MG63 (cell line): ENCODE measurements at places on chromosomes 2 and 18.

DNA sequence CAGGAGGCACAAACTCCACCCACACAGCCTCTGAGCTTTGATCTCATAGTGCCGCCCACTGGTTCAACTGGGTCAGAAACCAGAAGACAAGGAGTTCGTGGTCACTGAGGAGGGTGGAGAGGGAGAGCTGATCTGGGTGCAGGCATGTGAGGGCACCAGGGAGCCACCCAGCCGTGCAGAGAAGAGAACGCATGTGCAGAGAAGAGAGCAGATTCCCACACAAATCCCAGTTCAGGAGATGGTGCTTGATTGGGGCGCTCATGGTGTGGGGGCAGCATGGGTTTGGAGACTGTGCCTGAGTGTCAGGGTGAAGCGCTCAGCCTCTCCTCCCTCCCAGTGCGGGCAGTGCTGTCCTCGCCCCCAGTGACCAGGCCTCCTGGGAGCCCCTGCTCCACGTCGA, 375.2 kb upstream of the MYT1L start:
- no peak for DNase-seq

DNA sequence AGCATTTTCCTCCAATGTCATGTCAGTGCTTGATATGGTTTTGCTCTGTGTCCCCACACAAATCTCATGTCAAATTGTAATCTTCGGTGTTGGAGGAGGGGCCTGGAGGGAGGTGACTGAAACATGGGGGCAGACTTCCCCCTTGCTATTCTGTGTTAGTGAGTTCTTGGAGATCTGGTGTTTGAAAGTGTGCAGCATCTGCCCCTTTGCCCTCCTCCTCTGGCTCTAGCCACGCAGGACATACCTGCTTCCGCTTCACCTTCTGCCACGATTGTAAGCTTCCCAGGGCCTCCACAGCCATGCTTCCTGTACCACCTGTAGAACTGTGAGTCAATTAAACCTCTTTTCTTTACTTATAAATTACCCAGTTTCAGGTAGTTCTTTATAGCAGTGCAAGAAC, 118.7 kb downstream of the NOL10 start:
- no peak for DNase-seq

- DNase-seq, result peak; percentile 15
Measured at GRCh38 chr2:189092936-189093335, 86.6 kb downstream of the COL5A2 start.

- no peak for DNase-seq
Measured at GRCh38 chr2:220279840-220280239, 652.4 kb downstream of the SLC4A3 start.

DNA sequence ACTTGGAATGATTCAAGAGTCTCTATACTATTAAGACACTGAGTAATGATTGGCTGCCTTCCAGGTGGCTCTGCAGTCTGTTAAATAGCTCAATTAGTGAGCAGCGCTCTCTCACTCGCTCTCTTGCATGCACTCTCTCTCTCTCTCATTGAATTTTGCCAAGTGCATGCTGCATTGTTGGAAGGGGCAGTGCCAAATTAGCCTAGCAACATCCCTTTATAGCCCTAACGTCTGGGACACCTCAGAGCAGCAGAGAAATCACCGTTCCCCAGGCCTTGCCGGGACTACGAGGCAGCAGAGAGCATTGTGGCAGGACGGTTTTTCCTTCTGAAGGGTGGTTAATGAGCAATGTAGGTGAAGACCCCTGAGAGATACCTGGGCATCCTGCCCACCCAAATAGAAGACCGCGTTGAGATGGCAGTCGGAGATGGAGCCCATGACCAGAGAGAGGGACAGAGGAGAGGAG, 447.6 kb upstream of the POU3F3 start:
- DNase-seq, result peak; percentile 50

DNA sequence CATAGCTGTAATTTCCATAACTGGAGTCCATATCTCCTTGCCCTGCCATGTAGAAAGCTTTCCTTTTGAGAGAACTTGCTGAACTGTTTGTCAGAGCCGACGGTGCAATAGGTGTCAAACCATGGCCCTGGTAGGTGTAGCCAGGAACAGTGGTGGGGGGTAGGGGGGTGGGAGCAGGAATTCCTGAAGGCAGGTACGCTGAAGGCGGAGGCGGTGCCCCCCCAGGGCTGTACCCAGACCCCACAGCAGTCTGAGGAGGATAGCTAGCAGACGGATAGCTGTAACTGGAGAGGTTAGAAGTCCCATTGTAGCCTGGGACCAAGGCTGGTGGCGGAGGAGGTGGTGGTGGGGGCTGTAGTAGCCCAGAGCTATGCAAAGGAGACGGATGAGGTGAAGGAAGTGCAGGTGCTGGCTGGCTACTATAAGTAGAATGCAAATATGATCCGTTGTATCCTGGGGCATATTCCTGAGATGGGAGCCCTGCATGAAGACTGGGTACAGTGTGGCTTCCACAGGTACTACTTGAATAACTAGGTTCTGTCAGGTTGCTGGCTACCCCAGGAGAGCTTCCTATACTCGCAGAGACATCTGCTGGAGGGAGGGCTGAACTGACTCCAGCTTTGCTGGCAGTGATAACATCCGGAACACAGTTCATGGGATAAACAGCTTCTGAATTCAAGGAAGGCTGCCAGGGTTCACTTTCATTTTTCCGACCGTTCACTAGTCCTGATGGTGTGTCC, 124.8 kb downstream of the FIGN start:
- no peak for DNase-seq

DNA sequence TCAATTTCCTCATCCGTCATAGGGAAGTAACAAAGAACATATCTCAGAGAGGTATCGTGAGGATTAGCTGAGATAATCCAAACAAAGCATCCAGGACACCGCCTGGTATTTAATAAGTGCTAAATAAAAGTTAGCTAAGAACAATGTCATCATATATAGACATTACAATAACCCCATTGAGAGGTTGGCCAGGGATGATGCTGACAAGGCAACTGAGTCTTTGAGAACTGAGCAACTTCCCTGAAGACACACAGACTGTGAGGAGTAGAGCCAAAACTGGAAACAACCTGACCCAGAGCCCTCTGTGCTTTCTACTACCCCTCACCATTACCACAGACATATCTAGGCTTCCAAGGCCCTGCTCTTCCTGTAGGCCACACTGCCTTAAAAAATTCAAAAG, 1.6 kb upstream of the DCTN1 start:
- DNase-seq, result no peak

DNA sequence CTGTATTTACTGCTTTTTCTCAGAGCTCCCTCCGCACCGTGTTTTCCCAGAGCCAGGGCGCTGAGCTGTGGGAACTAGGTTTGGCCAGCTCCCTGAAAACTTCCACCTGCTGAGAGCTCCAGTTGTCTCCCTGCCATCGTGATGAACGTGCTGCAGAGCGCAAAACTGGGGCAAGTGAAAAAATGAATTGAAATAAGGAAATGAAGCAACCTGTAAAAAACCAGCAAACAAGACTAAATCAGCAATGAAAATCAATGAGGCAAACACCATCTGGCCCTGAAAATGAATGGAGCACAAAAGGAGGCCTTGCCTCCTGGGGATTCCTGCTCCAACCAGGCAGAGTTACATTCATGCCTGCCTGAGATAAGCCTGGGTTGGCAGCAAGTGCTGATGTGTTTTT, 129.9 kb downstream of the MARCHF4 start:
- DNase-seq, result no peak

GRCh38 chr2:239932881-239933735, 92.0 kb downstream of the NDUFA10 start:
- DNase-seq, result no peak

DNA sequence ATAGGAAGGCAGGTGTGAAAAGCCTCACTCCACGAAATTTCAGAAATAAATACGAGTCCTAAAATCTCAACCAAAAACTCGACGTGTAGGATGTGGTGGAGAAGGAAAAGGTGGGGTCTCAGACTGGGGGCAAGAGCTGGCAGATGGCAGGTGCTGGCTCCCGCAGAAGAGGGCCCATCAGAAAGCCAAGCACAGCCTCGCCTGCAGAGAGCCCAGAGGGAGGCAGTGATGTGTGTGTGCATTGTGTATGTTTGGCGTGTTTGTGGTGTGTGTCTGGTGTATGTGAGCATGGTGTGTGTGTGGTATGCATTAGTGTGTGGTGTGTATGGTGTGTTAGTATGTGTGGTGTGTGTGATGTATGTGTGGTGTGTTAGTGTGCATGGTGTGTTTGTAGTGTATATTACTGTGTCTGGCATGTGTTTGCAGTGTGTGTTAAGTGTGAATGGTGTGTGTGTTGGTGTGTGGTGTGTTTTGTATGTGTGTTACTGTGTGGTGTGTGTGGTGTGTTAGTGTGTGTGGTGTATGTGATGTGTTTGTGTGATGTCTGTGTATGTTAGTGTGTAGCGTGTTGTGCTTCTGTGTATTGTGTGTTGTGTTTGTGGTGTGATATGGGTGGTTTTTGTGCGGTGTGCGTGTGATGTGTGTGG, 116.5 kb downstream of the FAM168B start:
- DNase-seq, result no peak

- no peak for DNase-seq
Measured at GRCh38 chr2:23208339-23208738, 176.6 kb upstream of the KLHL29 start.

DNA sequence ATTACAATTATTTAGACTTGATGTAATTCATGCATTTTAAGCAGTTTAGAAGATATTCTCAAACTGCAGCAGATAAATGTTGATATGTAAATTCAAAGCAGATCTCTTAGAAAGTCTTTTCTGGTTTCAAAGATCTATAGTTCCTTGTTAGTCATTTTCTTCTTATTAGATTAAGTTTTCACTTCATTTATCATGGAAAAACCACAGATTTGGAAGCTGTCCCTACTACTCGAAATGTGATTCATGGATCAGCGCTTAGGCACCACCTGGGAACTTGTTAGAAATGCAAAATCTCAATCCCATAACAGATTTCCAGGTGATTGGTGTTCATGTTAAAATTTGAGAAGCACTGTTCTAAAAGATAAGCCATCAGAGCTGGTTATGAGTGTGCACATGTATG, 92.8 kb upstream of the CDH2 start:
- no peak for DNase-seq

GRCh38 chr2:61257446-61257845, 95.5 kb downstream of the C2orf74 start:
- no peak for DNase-seq

DNA sequence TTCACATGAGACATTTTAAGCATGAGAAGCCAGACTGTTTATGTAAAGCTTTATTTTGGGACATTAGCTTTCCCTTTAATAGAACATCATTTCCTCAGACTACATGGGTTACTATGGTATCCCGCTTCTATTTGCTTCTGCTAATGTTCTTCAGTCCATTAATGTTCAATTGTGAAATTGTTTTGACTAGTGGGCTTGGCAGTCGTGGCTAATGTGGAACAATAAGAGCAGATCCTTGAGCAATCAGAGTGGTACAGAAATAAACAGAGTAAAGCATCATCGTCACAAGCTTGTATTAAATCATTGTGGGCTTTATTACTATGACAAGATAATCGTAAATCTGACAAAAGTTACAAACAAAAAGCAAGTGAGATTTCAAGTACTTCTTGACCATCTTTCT, 60.2 kb downstream of the PDE1A start:
- DNase-seq, result no peak

GRCh38 chr2:205628422-205628821, 53.9 kb upstream of the NRP2 start:
- no peak for DNase-seq

- peak; percentile 17 for DNase-seq
Measured at GRCh38 chr2:219702796-219703545, 75.5 kb downstream of the SLC4A3 start.

GRCh38 chr2:221524158-221524557, 47.9 kb downstream of the EPHA4 start:
- DNase-seq, result no peak

DNA sequence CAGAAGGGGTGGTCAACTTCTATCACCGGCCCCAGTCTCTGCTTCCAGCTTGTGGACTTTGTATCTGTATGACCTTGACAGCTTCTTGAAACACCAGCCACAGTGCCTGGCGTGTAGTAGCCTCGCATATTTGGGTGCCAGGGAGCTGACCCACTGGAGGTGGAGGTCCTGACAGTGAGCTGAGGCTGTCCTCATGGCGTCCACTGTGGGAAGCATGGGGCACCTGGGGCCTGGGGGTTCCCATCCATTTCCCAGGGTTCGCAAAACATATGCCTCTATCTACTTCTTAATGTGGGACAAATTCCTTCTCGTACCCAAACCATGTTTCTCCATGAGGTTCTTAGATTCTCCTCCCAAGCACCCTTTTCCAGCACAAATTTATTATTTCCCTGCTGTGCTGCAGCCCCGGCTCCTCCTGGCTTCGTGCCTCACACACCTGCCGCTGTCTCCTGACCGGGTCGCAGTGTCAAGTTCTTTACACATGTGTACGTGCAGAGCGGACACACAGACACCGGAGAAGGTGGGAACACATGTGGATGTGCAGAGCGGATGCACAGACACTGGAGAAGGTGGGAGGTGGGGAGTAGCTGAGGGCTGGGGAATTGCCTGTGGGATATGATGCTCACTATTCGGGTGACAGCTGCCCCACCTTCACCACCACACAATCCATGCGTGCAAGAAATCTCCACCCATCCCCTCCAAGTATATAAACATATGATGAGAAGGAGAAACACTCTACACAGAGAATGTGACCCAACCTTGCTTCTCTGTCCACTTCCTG, 23.4 kb downstream of the TMEM18 start:
- DNase-seq, result no peak

DNA sequence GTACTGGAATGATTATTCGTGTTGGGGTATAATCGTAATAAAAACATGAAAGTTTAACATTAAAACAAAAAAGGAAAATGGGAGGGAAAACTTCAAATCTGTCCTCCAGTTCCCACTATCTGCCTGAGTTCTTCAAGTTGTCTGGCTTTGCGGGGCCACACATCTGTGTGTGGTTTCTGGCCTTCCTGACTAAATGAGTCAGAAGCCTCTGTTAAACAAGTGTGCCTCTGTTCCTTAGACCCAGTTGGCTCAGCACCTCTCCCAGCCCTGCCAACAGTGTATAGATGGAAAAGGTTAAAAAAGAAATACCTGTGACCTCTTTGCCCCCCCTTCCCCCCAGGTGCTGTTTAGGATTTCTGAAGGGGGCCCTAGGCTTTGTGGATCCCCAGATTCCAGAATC, 30.2 kb downstream of the XDH start:
- DNase-seq, result peak; percentile 80

- no peak for DNase-seq
Measured at GRCh38 chr2:39851251-39851650, 72.2 kb upstream of the THUMPD2 start.

GRCh38 chr2:169222665-169223064, 139.7 kb downstream of the LRP2 start:
- no peak for DNase-seq

- DNase-seq, result no peak
Measured at GRCh38 chr2:9377461-9378097, 45.7 kb downstream of the ITGB1BP1 start.

DNA sequence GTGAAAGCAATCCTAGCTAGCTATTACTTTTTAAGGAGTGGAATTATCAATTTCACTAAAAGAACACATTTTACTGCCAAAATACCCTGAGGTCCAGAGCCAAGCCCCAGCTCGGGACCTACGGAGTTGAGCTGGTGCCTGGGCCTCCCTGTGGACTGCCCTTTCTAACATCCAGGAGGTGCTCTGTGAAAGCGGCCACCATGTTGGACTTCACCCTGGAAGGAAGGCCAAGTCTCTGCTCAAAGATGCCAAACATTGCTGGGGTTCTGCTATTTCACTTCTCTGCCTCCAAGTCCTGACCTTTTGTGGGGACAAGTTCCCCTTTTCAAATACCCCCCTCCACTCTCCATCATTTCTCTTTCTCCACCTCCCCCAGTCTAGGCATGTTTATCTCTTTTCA, 498.7 kb upstream of the RAB6C start:
- no peak for DNase-seq
